ENCODE measurements at places on chromosomes 7 and 10.

DNA sequence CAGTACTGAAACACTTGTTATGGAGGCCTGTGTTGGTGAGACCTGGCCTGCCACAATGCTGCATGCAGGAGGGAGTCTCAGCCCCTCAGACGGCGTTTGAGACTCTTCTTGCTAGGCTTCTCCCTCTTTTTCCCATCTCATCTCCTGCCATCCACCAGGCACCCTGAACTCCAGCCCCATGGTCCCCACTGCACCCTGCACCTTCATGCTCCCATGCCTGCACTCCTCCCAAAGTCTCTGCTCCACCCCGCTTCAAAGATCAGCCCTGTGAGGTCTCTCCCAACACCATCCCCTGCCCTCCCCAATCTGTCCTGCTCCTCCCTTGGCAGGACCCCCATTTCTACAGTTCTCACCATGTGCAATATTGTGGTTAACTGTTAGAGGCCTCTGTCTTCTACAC is 61.7 kb downstream of the VOPP1 start:
- DNase-seq = no peak

GRCh38 chr10:72328045-72328828 is 26.5 kb downstream of the DNAJB12 start:
- peak; percentile 61 for DNase-seq

GRCh38 chr10:72695496-72695895 is 3.6 kb downstream of the MCU start:
- DNase-seq = no peak

DNA sequence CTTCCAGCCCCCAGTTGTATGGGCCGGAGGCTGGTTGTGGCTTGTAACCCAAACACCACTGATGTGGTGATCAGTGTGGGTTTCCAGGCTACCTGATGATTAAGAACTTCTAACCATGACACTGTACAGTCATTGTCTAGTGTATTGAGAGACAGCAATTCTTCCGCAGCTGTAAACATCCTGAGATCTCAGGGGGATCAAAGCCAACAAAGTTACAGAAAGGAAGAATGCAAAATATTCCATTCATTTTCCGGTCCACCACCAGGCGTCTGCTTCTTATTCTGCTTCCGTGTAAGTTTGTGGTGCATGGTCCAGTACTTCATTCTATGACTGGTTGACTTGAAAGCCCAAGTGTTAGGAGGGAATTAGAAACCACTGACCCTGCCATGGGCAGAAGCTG is 10.3 kb upstream of the GLI3 start:
- no peak for DNase-seq

GRCh38 chr7:8511855-8512254 is 78.4 kb downstream of the NXPH1 start:
- DNase-seq = no peak

GRCh38 chr7:2358968-2359527 is 4.4 kb downstream of the EIF3B start:
- no peak for DNase-seq

DNA sequence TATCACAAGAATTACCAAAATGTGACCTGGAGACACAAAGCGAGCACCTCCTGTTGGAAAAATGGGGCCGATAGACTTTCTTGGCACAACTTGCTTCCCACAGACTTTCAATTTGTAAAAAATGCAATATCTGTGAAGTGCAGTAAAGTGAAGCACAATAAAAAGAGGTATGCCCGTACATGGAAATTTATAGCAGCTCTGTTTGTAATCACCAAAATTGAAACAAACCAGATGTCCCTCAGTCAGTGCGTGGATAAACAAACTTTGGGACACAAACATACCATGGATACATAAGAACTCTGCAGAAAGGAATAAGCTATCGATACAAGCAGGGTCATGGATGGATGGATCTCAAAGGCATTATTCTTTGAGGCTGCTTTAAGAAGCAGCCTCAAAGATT is 33.6 kb downstream of the ARID5B start:
- no peak for DNase-seq

DNA sequence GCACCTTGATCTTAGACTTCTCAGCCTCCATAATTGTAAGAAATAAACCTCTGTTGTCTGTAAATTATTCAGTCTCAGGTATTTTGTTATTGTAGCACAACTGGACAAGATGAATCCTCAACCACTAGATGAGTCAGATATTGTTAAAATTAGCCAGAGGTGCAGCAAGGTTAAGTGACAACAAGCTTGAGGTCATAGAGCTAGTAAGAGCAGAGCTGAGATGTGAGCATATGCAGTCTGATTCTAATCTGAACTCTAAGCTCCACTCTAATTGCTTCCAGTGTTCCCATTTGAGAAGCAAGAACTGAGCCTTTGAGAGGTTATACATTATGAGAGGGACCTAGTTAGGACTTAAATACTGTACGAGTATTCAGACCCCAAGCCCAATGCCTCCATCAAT is 93.1 kb downstream of the FZD1 start:
- no peak for DNase-seq

DNA sequence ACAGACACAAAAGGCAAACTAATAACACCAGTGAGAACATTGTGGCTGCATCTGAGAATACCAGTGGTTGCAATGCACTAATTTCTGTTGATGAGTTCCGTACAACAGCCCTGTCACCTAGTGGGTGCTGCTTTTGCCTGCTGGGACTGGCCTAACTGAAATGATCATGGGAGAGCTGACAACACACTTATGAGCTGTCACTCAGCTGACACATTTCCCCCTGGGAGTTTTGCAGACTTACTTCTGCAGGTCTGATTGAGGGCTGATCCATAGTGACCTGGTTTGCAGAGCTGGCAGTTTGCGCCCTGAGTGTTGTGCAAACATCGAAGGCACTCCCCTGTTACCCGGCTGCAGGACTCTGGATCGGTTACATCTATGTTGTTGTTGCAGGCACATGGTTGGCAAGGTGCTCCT is 60.6 kb upstream of the LAMB1 start:
- peak; percentile 1 for DNase-seq

GRCh38 chr10:114810926-114811325 is 10.7 kb upstream of the FHIP2A start:
- peak; percentile 64 for DNase-seq

DNA sequence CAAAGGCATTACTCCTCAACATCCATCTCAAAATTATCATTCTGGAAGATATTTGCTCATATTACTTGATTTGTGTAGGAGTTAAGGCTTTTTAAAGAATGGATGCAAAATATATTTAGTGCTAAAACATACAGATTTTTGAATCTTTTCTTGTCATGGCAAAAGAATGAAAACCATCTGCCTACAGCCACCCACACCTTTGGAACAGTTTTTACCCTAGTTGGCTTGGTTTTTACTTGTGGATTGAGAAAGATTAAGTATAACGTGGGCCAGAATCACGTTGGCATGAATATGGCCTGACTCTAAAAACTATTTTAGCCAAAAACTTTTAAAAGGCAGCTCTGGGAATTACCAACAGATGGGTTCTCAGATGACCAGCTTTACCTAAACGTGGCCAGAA is 128.2 kb downstream of the SPAG6 start:
- no peak for DNase-seq

DNA sequence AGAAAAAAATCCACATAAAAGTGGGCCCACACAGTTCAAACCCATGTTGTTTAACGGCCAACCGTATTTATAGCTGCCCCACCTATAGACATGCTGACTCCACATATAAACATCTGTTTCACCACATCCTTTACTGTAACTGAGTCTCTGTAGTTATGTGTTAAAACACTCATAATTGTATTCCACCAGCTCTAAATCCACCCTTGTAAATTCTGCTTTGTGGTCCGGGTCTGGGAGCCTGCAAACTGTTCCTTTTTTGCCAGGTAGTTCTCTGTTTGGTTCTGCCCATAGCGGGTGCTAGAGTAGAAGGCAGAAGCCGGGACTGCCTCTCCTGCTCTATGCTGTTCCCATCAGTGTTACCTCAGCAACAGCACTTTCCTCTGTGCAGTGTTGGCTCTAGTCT is 20.2 kb upstream of the FHIP2A start:
- peak; percentile 66 for DNase-seq

DNA sequence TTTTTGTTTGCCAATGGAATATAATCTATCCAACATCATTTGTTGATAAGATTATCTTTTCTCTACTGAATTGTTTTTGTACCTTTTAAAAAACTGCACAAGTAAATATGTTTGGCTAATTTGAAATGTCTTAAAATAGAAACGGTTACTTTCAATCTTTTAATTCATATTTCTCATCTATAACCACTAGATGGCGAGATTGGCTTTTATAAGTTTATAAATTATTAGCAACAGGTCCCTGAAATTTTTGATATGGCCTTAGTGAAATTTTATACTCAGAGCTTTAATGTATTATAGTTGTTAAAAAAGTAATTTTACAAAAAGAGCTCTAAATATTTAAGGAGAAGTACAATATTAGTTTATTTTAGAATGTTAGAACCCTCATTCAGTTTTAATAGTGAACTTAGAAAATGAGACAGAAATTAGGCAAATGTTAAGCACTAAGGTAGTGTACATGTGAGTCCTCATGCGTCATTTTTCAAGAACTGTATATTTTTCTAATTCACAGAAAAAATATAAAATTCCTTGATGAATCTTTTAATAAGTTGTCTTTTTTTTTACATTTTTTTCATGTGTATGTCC is 592.5 kb downstream of the ARL4A start:
- DNase-seq = peak; percentile 14

DNA sequence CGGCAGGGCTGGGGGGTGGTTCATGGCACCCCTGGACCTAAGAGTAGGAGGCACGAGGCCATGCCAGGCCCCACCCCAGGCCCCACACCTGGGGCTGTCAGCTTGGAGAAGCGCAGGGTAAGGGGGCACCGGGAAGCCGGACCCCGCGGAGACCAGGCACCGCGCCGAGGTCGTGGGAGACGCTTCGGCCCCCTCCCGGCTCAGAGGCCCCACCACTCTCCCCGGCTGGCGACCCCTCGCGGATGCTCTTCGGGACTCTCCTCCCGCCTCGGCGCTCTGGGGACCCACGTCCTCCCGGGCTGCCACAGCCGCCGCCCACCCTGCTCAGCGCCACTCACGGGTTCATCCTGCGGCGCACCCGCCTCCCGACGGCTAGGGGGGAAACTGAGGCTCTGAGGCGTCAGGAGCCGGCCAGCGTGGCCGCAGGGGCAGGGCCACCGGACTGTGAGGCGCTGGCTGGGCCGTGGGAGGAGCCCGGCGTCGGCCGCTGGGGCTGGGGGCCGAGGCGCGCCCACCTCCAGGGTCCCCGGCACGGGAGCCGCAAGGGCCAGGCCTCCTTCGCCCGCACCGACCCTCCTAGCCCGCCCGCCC is 25.9 kb downstream of the PDGFA start:
- DNase-seq = no peak

DNA sequence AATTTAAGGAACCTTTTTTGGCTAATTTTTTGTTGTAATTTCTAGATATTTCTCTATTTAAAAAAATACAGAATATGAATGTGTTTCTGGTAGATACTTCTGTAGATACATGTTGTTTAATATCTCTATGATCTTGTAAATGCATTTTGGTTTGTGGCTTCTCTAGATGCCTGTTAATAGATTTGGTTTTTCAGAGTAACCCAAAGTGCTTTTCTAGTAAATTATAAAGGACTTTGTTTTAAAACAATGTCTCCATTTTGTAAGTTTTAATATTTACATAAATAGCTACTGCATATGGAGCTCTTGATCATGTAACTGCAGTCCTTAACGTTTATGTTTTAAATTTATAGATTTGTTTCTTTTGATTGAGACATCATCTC is 88.5 kb downstream of the MDFIC start:
- DNase-seq = no peak

- DNase-seq = peak; percentile 36
Measured at GRCh38 chr10:16116404-16117304, 256.3 kb upstream of the MINDY3 start.

GRCh38 chr7:99943641-99944496 is 14.4 kb upstream of the GJC3 start:
- DNase-seq = no peak

- no peak for DNase-seq
Measured at GRCh38 chr10:6713120-6713519, 133.0 kb upstream of the PRKCQ start.

DNA sequence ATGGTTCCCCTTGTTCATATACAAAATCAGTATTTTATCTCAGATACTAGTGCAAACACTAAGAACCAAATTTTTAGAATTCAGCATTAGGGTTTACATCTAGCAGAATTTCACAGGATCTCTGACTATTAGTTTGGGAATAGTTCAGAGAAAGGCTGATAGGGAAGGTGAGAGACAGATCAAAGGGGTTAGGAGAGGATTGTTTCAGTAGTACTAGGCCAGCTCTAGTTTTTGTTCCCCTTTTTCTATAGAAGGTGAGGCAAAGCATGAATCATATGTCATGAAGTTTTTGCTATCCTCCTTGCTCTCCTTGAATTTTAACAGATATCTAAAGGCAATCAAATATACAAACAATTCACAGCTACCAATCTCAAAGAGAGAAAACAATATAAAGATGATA is 26.1 kb upstream of the CTNNA3 start:
- no peak for DNase-seq

- DNase-seq = no peak
Measured at GRCh38 chr10:71797533-71798307, 24.4 kb upstream of the VSIR start.

GRCh38 chr7:66807736-66808135 is 67.2 kb downstream of the RABGEF1 start:
- no peak for DNase-seq

DNA sequence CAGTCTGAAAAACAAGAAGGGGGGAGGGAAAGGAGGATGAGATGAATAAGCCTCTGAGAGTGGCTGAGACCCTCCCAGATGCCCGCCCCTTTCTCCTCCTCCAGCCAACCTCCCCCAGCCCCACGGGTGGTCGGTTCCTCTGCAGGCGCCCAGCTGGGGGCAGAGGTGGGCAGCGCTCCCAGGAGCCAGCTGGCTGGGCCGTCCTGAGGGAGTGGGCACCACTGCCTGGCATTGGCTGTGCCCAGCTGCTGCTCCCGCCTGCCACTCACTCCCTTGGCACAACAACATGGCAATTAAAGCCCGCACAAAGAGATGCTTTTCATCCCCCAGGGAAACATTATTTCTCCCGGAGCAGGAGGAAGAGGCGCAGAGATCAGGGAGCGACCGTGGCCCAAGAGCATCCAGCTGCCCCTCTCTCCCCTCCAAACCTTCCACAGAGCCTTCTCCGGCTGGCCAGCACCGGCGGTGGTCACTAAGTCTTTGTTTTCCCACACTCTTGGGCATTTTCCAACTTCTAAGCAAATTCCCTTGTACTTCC is 107.2 kb downstream of the SPDYE5 start:
- DNase-seq = no peak

- DNase-seq = no peak
Measured at GRCh38 chr7:40873248-40873647, 738.4 kb downstream of the SUGCT start.

GRCh38 chr7:91683823-91684222 is 196.7 kb downstream of the MTERF1 start:
- DNase-seq = no peak

DNA sequence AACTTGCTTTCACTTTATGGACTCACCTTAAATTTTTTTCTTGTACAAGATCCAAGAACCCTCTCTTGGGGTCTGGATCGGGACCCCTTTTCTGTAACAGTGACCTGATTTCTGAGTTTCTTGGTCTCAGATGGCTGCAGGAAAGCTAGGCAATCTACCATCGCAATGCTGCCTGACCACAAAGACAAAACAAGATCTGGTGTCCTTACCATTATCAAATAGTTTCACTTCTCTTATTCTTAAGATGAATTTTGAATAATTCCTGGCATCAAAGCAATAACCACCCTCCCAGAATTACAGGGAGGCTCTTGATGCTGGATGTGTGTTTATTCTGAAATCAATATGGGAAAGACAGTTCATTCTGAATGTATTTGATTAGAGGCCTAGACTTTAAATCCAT is 77.4 kb upstream of the FRMD4A start:
- no peak for DNase-seq

GRCh38 chr7:75649462-75649861 is 89.3 kb downstream of the HIP1 start:
- no peak for DNase-seq

Data from activated CD4-positive, alpha-beta T cell treated with anti-CD3 and anti-CD28 coated beads, Interleukin-2, Interleukin-6, amounts not matched to agents 100 ng/mL and 50 ng/mL, durations not matched to agents 16 hours and 8 hours (primary cell).